ENCODE measurements at places on chromosomes 7 and 10.
A peak's percentile ranks its signal among the peaks of the same experiment; 100 is the strongest.

DNA sequence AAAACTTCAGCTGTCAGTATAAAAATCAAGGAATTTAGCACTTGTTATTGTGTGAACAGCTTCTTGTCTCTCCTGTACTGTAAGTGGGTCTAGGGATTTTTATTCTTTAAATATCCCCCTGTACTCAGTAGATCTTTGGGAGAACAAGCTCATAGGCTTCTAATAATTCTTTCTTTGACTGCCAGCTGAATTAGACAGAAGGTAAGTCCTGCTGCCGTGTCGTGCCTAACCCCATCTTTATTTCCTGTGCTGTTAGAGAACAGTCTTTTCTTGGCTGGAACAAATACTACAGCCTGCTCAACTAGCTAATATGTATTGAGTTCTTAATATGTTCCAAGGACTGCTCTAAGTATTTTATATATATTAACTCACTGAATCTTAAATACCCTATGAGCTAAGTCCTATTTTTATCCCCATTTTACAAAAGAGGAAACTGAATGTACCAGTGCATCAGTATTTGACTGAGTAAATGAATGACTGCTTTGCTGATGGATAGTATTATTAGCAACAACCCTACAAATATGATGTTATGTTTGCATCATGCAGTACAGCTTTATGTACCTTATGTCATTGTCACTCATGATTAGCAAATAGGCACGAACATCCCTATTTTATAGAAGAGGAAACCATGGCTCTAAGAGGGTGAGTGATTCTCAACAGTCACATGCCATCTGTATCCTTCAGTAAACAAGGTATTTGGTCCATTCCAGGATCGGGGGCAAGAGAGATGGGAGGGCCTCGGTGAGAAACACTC is 5.5 kb upstream of the DUSP5 start:
- DNase-seq, result no peak

- no peak for DNase-seq
Measured at GRCh38 chr10:110992006-110992800, 72.8 kb downstream of the SHOC2 start.

DNA sequence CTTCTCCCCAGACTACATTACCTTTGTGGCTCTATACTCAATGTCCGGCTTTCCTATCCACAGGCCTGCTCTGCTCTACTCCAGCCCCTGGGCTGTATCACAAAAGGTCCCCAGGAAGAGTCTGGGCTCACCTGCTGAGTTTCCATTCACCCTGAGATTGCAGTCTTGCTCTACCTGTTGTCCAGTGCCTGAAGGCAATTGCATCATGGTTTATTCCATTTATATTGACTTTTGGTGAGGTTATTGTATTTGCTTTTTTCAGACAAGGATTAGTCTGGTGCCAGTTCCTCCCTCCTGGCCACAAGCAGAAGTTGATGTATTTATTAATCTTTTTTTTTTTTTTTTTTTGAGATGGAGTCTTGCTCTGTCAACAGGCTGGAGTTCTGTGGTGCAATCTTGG is 273.1 kb downstream of the XPNPEP1 start:
- DNase-seq, result no peak

DNA sequence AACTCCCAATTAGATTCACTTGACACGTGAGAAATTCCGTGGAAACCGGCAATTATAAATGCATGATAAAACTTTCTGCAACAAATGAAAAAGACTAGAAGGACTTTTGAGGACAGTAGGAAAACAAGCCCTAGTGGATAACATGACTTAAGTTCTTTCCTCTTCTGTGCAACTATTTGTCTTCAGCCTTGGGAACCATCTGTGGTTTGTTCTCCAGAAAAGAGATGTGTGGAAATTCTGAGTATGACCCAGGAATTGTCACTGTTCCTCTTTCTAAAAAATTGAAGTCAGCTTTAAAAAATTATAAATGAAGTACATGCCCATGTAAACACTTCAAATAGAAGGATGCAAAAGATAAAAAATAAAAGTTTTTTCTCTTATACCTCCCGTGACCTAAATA is 128.6 kb upstream of the SVIL start:
- no peak for DNase-seq

DNA sequence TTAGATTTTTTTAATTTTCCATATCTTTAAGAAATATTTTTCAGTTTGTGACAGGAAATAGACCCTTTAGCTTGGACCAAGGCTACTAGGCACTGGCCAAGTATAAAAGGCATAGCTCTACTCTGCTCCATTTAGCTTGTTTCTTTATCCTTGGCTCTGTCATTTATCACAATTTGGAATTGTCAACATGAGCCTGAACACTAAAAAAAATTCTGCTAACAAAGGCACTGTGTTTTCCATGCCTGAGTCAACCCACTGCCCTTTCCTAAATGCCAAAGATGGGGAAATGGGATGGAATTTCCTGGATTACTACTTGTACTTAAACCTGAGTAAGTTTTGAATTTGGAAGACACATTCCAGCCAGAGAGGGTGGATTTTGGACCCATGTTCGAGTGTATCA is 128.4 kb downstream of the NSUN6 start:
- DNase-seq, result no peak

DNA sequence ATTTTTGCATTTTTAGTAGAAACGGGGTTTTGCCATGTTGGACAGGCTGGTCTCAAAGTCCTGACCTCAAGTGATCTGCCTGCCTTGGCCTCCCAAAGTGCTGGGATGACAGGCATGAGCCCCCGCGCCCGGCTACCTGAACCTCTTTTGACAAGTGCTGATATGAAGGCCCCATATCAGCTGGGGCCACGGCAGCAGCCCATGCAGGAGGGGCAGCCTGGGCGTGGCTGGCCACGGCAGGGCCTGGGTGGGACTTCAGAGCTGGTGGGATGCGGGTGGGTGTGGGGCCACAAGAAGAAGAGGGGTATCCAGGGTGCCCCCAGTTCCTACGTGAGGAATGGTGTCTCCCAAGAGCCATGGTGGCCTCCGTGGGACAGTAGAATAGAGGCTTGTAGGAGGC is 6.9 kb downstream of the LRRC27 start:
- no peak for DNase-seq

GRCh38 chr10:128964100-128964403 is 503.0 kb upstream of the MGMT start:
- DNase-seq, result no peak

GRCh38 chr7:109322833-109323232 is 753.2 kb downstream of the DNAJB9 start:
- DNase-seq, result no peak

- no peak for DNase-seq
Measured at GRCh38 chr7:12210179-12211053, 678 bp upstream of the TMEM106B start.

GRCh38 chr10:96402417-96403305 is 43.9 kb upstream of the OPALIN start:
- no peak for DNase-seq

DNA sequence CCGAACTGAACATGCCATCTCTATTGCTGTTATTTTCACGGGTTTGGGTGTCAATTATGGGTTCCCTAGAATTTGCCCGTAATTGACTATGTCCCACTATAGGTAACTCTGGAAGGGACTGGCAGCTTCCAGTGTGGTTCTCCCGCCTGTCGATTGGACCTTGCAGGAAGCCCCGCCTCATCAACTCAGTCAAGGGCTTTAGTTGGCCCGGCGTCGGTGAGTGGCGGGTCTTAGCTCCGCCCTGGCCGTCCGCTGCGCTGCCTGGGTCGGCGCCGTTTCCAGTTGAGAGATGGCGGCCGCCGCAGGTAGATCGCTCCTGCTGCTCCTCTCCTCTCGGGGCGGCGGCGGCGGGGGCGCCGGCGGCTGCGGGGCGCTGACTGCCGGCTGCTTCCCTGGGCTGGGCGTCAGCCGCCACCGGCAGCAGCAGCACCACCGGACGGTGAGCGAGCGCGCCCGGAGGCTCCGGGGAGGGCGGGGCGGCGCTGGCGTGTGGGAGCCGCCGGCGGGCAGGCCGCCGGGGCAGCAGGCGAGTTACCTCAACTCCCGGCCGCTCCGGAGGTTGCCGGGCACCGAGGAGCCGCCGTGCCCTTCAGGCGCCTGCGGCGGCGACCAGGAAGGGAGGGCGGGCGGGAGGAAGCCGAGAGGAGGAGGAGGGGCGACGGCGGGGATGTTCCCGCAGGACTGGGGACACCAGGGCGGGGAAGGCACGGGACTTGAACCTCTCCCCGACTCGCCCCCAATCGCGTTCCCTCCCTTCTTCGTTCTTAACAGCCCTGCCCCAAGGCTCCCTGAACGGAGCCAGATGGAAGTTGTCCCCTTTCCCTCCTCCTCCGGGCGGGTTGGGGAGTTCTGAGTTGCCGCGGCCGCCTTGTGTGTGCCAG is at the start of gene MCU:
MCU (plus strand) TSS at position 281 of the 881 bp plus-strand sequence; CDS start at position 290, 9 bp downstream.
- DNase-seq, result peak; percentile 83

GRCh38 chr7:74253835-74254128 is 417 bp downstream of the RFC2 start:
- DNase-seq, result no peak

DNA sequence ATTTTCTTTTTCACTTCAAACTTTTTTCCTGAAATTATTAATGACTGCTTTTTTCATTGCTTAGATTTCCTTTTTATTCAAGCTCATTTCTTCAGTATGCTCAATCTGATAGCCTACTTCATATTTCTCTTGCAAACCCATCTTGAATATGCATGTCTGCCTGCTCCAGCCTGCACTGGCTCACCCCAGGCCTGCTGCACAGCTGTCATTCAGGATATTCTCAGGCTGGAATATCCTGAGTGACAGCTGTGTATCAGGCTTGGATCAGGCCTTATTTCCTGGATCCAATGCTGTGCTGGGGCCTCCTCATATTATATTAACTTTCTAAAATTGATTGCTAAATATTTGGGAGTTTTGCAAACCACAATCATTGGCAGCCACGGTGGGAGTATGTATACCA is 120.2 kb upstream of the TNS3 start:
- DNase-seq, result no peak

DNA sequence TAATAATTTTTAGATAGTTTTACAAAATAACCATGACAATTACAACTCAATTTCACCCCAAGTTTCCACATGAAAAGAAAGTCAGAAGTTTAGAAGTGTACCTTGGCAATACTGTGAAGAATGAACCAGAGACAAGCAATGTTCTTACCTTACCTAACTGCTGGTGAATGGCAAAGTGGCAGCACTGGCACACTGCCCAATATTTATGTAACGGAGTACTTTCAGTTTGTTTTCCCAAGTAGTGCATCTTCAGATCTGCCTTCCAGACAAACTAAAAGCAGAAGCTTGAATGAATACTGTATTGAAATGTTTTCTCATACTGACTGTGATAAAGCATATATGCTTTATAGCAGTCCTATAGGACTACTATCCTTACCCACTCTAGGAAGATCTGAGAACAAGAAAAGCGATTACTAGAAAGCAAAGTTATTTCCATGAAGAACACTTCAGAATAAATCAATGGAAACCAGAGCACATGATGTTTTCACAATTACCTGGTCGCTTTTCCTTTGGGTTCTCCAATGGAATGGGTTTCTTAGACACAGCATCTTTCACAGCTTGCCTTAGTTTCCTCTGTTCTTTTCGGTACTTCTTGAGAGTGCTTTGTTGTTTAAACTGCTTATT is 1.5 kb downstream of the NOC3L start:
- no peak for DNase-seq

GRCh38 chr10:29386342-29386999 is 97.6 kb downstream of the LYZL1 start:
- DNase-seq, result no peak

DNA sequence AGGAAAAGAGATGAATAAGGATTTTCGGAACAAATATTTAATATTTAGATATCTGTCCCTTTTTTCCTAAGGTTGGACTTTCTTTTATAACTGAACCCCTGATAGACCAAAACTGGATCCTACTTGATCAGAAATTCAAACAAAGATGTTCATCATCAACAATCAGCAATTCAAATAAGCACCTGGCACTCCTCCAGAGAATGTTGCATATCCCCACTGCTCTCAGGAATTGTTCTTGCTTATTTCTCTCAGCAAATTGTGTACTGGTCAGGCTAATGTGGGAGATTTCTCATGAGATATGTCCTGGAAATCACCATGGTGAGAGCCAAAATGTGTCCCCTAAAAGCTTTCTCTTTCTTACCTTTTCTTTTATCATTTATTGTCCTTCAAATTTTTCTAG is 40.3 kb upstream of the LHFPL3 start:
- no peak for DNase-seq

- DNase-seq, result no peak
Measured at GRCh38 chr10:117541909-117542705, 439 bp upstream of the EMX2 start.

- no peak for DNase-seq
Measured at GRCh38 chr10:117627561-117627960, 85.0 kb downstream of the EMX2 start.

DNA sequence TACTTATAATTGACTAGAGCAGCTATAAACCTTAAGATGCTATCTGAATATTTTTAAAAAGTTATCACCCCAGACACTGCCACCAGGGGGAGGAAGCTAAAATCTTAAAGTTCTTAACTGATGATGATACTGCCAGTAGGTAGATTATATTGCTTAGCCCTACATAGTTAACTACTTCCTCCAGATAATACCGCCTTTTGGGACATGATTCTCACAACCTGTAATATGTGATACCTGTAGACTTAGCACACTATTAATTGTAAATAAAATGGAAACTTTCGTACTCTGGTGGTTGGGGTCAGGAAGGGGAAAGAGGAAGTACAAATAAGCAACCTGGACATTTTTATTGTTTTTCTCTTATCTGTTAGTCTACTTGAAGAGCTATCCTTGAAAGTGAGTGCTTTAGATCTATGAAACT is 268.9 kb downstream of the ADK start:
- DNase-seq, result no peak

DNA sequence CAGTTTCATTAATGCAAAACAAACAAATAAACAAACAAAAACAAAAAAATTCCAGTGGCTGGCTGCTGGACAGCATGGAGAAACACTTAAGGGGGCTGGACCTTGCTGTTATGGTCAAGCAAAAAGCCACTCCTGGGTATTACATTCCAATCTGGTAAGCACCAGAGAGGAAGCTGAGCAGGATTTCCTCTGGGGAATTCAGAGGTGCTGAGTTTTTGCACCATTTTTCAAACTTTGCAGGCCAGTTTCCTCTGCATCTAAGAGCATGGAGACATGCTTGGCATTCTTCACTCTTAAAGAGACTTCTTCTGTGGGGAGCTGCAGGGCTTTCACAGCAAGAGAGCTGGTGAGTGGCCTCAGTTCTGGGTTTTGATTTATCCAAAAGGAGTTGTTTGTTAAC is 84.5 kb downstream of the FZD1 start:
- DNase-seq, result no peak

- DNase-seq, result no peak
Measured at GRCh38 chr10:59087486-59087885, 89.0 kb upstream of the PHYHIPL start.

GRCh38 chr7:91557789-91558404 is 293.7 kb downstream of the FZD1 start:
- no peak for DNase-seq

DNA sequence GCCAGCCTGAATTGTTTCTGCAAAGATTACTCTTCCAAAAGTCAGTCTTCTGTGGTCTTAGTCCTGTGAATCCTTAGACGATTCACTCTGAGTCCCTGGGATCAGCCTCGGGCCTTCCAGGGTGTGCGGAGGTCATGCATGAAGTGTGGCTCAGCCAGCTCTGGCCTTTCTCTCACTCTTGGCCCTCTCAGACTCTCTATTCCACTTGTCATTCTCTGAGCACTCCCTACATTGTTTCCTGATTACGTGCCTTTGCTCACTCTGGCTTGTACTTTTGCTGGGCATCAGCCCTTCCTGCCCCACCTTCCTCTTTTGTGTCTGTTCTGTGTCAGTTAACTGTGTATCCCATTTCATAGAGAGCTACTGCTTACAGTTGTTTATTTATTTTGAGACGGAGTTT is 36.0 kb downstream of the CCNY start:
- no peak for DNase-seq

GRCh38 chr7:20784388-20785156 is 2.1 kb downstream of the SP8 start:
- no peak for DNase-seq

GRCh38 chr10:1911771-1912170 is 174.4 kb upstream of the ADARB2 start:
- no peak for DNase-seq

All from stimulated activated CD8-positive, alpha-beta memory T cell treated with anti-CD3 and anti-CD28 coated beads, Interleukin-15, amount 100 ng/mL, for 4 hours (primary cell).